Vagina (tissue), 2 donors: ENCODE measurements at places on chromosomes 5 and 9. TPM values are rescaled to one million over a fixed set of nuclear protein-coding genes. Genes with fewer than 3 reads are reported as not detected.

GRCh38 chr9:76266649-76267283 is 127.5 kb downstream of the RFK start:
- H3K27ac ChIP-seq: no peak overlapping the region
- H3K27me3 ChIP-seq: no peaks in the 10 kb centered on the region

- DNase-seq: no peak
- no peaks in the 10 kb centered on the region for H3K4me1 ChIP-seq
- no peaks in the 10 kb centered on the region for H3K27me3 ChIP-seq
- H3K36me3 ChIP-seq: no peaks in the 10 kb centered on the region
Measured at GRCh38 chr5:29897916-29898315, 1295.6 kb upstream of the CDH6 start.

Gene RNF145
- total RNA-seq: 67.8 TPM

DNA sequence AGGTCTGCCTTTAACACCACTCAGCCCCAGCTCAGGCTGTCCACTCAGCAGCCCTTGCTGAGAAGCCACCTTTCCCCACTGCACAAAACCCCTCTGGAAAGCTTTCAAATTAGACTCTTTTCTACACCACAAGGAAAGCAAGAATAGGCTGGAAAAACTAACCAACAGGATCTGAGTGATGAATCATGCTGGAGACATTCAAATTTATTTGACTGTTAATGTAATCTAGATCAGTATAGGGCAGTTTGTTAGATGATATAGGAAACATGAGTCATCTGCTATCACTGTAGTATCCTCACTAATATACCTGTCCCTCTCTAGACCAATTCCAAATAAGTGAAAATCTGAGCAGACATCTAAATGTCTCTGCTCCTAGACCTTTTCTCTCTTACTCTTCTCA is 127.8 kb upstream of the PAM start:
- H3K4me3 ChIP-seq: no peak overlapping the region
- no peak overlapping the region for H3K27ac ChIP-seq
- peaks cover 7% of the 10 kb centered on the region for H3K4me1 ChIP-seq

- H3K27ac ChIP-seq: no peak overlapping the region
- peaks cover 9% of the 10 kb centered on the region for H3K36me3 ChIP-seq
- H3K4me3 ChIP-seq: no peak overlapping the region
Measured at GRCh38 chr5:75412111-75412990, 75.3 kb downstream of the HMGCR start.
